Nephron progenitor cell (in vitro differentiated cells): ENCODE measurements at places on chromosomes 11 and 22.

DNA sequence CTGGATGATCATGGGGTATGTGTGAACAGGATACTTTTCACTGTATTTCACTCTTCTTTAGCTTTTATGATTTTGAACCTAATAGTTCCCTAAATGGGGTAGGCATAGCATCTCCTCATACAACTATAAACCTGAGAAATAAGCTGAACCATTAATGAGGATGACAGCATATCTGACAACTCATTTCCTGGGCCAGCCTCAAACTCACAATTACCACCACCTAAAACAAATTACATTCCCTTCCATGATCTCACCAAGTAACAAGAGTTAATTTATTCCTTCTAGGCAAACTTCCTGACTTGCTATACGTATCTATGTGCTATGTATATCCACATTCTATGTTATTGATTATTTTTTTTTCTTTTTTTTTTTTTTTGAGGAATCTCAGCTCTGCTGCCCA, 23.0 kb downstream of the SIK3 start:
- H3K4me1 ChIP-seq = peaks cover 19% of the 10 kb centered on the region
- no peaks in the 10 kb centered on the region for H3K27me3 ChIP-seq
- no peak overlapping the region for H3K27ac ChIP-seq
- H3K4me3 ChIP-seq = no peak overlapping the region
- DNase-seq = no peak

DNA sequence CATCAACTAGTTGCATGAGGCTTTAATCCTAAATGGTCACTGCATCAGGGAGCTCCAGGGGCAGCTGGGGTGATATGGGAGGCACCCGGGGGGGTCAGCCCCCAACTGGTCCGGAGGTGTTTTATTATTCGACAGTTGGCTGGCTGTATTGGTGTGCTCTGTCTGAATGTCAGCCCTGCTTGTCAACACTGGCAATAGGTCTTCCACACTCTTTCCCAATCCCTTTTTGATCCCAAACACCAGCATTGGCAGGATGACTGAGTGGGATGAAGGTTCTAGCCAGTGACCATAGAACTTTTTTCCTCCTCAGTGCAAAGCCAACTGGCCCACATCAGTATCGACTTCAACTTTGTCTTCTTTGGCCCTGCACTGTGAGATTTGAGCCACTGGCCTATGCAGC, 8.9 kb upstream of the LDLRAD3 start:
- DNase-seq = no peak
- no peak overlapping the region for H3K27ac ChIP-seq
- no peak overlapping the region for H3K4me3 ChIP-seq
- peaks cover 39% of the 10 kb centered on the region for H3K4me1 ChIP-seq
- H3K27me3 ChIP-seq = peaks cover 3% of the 10 kb centered on the region

DNA sequence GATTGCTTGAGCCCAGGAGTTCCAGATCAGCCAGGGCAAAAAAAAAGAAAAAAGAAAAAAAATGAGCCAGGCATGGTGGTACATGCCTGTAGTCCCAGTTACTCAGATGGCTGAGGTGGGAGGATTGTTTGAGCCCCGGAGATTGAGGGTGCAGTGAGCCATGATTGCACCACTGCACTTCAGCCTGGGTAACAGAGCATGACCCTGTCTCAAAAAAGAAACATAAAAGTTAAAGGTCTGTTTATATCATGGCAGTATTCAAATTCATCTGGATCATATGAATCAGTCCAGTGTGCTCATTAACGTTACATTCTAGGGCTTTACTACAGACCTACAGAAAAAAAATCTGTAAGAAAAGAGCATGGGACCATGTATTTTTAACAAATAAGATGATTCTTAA, 13.9 kb downstream of the HSD17B12 start:
- H3K4me1 ChIP-seq = peaks cover 14% of the 10 kb centered on the region
- H3K4me3 ChIP-seq = no peak overlapping the region
- H3K27ac ChIP-seq = peak overlapping the region; percentile 85

- peak overlapping the region; percentile 60 for H3K27ac ChIP-seq
- no peaks in the 10 kb centered on the region for H3K27me3 ChIP-seq
- H3K36me3 ChIP-seq = peaks cover 35% of the 10 kb centered on the region
- no peak overlapping the region for H3K4me3 ChIP-seq
Observed at GRCh38 chr11:46504817-46505613, 88.8 kb downstream of the AMBRA1 start.

- H3K27me3 ChIP-seq = peaks cover 7% of the 10 kb centered on the region
- peaks cover 54% of the 10 kb centered on the region for H3K4me1 ChIP-seq
- peak overlapping the region; percentile 69 for H3K4me3 ChIP-seq
- H3K36me3 ChIP-seq = no peaks in the 10 kb centered on the region
Observed at GRCh38 chr11:102267609-102268008, 49.7 kb upstream of the BIRC3 start.

DNA sequence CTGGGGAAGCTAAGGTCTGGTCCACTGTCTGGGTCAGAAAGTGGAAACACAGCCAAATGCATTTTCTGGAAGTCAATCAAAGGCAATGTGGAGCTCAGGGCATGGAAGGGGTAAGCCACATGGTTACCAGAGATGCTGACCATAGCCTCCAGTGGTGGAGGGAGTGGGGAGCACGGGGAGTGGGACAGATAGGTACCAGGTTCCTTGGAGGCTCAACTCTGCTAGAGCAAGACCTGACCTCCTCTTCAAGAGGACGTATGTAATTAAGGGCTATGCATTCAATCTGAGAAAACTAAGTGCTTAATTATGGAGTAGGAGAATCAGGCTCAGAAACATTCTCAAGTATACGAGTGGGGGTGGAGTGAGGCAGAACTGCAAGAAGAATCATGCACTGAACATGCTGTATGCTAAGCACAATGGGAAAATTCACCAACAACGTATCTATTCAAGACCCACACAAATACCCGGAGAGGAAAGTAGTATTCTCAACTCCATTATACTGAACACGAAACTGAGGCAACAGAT, 65.2 kb upstream of the PHOX2A start:
- H3K4me3 ChIP-seq = no peak overlapping the region
- peaks cover 22% of the 10 kb centered on the region for H3K4me1 ChIP-seq

GRCh38 chr11:76151556-76152085, 54.7 kb downstream of the WNT11 start:
- peaks cover 40% of the 10 kb centered on the region for H3K4me1 ChIP-seq
- H3K36me3 ChIP-seq = no peaks in the 10 kb centered on the region
- DNase-seq = no peak
- no peak overlapping the region for H3K4me3 ChIP-seq
- no peak overlapping the region for H3K27ac ChIP-seq

- peaks cover 5% of the 10 kb centered on the region for H3K27me3 ChIP-seq
- DNase-seq = no peak
- H3K4me3 ChIP-seq = no peak overlapping the region
Observed at GRCh38 chr11:109285465-109285864, 136.5 kb upstream of the C11orf87 start.

DNA sequence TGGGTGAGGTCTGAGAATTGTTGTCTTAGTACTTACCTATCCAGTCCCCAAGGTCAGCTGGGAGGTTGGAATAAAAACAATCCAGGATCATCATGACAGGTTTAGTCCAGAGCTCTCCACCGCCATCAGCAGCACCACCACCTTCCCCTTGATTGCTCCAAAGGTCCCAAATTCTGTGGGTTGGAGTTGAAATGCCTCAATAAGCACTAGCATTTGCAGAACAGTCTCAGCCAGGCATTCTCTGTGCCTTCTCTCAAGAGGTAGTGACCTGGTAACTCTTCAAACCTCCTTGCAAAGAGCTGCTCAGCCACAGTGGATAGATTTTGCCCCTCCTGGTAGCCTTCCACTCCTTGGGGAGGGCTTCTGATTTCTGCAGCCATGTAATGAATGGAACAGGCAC, 69.6 kb downstream of the PRDM11 start:
- peaks cover 15% of the 10 kb centered on the region for H3K36me3 ChIP-seq
- DNase-seq = no peak
- H3K4me1 ChIP-seq = peaks cover 18% of the 10 kb centered on the region
- no peak overlapping the region for H3K4me3 ChIP-seq
- H3K27me3 ChIP-seq = no peaks in the 10 kb centered on the region

DNA sequence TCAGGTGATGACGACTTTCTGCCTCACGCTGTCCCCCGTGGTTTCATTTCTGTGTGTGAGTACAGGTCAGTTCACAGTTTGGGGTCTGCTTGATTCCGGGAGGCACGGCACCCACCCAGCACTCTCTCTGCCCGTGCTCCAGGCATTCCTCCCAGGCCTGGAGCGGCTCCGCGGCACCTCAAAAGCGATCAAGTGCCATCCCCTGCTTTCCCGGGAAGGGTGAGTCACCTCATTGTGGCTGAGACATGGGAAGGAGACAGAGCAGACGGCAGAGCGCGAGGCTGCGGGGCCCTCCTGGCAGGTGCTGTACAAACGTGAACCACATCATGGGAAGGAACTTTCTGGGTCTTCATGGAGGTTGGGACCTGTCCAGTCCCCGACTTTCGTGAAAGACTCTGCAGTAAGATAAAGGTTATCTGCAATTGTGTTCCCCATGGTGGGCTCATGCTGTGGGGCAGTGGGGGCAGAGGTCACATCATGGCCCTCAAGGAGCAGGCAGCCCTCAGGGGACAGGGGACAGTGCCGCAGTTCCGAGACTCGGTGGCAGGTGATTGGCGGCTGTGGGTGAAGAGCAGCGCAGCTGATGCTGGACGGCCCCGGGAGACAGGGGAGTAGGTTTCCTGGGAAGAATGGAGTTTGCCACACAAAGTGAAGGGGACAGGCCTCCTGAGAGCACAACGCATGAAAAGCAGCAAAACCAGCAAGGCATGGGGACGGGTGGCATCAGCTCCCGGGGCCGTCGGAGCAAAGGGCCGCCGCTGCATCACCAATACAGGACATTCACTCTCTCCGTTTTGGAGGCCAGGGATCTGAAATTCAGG, 65.3 kb downstream of the CELSR1 start:
- H3K4me3 ChIP-seq = no peak overlapping the region
- H3K27ac ChIP-seq = no peak overlapping the region
- H3K36me3 ChIP-seq = peaks cover 13% of the 10 kb centered on the region
- H3K4me1 ChIP-seq = peaks cover 13% of the 10 kb centered on the region
- H3K27me3 ChIP-seq = no peaks in the 10 kb centered on the region
- DNase-seq = no peak

DNA sequence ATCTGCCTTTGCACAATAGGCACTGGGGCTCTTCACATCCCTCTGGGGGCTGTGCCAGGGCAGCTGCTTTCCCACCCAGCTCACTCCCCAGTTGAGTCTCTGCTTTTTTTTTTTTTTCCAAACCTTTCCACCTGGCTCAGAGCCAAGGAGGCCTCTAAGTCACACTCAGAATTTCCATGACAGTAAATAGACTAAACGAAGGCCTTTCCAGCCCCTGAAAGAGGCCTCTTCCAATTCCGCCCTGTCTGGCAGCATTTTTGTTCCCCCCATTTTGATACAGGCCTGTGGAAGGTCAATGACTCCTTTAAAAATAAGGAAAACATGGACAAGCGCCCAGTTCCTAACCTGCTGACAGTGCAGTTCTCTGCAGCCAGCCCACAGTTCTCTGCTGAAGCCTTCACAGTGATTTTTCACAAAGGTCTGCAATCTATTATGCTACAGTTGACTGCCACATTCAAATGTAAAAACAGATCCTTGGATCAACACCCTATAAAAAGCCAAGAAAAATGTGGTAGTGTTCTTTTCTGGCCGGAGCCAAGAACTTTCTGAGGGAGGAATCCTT, 107.5 kb upstream of the SESN3 start:
- peaks cover 23% of the 10 kb centered on the region for H3K4me1 ChIP-seq
- H3K27me3 ChIP-seq = no peaks in the 10 kb centered on the region
- no peaks in the 10 kb centered on the region for H3K36me3 ChIP-seq
- no peak for DNase-seq
- H3K4me3 ChIP-seq = no peak overlapping the region
- H3K27ac ChIP-seq = no peak overlapping the region

DNA sequence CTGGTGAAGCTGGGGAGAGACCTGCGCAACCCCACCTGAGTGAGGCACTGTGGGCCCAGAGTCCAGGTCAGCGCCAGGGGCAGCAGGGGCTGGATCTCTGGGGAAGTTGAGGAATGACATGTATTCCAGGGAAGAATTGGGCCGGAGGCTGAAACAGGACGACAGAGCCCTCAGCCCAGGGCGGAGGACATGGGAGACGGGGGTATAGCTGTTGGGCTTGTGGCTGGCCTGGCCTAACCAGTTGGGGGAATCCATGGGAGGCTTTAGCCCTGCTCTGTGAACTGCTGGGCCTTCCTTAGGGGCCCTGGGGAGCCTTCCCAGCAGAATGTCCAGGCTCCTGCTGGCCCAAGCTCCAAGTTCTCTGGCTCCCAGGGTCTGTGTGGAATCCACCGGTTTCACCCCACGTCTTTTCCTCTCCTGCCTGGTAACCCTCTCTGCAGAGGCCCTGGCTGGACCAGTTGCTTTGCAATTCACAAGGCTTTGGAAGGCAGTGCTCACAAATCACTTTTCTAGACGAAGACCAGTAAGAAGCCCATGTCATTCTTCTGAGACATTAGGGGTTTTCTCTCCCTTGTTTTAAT, 50.4 kb upstream of the KCNQ1OT1 start:
- H3K27me3 ChIP-seq = peaks cover 18% of the 10 kb centered on the region
- H3K4me3 ChIP-seq = no peak overlapping the region
- H3K36me3 ChIP-seq = peaks cover 6% of the 10 kb centered on the region
- peaks cover 64% of the 10 kb centered on the region for H3K4me1 ChIP-seq

DNA sequence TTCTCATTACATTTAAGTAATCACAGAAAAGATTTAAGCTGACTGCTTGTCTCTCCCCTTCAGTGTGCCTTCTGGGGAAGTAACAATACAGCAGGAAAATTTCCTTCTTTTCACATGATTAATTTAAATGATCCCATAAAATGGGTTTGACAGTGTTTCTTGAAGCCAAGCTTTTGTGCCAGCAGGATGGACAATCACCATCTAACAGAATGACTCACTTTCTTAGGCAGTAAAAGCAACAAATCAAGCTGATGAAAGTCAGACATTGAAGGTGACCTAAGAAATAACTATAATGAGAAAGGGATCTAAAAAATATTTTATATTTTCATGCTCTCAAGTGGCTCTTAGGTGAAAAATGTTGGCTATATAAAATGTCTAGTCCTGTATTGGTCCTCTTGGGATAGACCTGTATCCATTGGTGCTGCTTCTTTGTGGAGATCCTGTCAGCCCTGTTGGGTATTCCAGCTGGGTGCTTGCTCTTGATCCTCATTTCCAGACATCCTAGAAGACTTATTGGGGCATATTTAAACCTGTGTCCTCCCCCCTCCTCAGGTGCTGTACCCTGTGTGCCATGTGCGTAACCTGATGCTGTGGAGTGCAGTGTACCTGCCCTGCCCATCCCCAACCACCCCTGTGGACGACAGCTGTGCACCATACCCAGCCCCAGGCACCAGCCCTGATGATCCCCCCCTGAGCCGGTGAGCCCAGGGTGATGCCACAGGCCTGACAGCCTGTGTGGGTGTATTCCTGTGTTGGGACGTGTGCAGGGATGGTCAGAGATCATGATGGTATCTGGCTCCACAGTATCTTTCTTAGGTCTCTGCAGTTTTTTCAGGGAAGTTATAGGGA, 62.7 kb upstream of the HORMAD2 start:
- no peak overlapping the region for H3K27ac ChIP-seq
- H3K36me3 ChIP-seq = peaks cover 71% of the 10 kb centered on the region
- H3K4me3 ChIP-seq = no peak overlapping the region
- H3K4me1 ChIP-seq = peaks cover 11% of the 10 kb centered on the region
